ENCODE measurements at places on chromosomes 3 and 15. TPM values are rescaled to one million over a fixed set of nuclear protein-coding genes. Genes with fewer than 3 reads are reported as not detected.

DNA sequence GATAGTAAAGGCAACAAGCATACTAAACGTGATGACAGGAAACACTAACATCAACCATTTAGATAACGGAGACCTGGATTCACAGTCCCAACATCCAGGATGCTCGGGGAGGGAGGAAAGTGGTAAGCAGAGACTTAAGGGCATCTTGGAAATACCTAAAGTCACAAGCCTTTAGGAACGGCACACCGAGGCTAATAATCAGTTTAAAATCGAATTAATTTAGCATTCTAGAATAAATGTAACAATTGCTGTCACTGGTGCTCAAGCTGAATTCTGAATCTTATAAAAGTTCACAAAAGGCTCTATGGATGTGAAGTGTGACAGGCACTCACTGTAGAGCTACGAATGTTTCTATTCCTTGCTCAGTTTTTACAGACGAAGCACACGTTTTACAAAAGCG, 1.3 kb downstream of the CD47 start:
- no peak for DNase-seq

- no peak for DNase-seq
Observed at GRCh38 chr3:124636863-124637296, 93.4 kb upstream of the UMPS start.

GRCh38 chr15:61275901-61276300, 46.8 kb upstream of the RORA start:
- DNase-seq: no peak

- DNase-seq: no peak
Observed at GRCh38 chr15:33095641-33096040, 98.9 kb downstream of the FMN1 start.

GRCh38 chr3:130658678-130659077, 88.0 kb downstream of the PIK3R4 start:
- peak; percentile 6 for DNase-seq

DNA sequence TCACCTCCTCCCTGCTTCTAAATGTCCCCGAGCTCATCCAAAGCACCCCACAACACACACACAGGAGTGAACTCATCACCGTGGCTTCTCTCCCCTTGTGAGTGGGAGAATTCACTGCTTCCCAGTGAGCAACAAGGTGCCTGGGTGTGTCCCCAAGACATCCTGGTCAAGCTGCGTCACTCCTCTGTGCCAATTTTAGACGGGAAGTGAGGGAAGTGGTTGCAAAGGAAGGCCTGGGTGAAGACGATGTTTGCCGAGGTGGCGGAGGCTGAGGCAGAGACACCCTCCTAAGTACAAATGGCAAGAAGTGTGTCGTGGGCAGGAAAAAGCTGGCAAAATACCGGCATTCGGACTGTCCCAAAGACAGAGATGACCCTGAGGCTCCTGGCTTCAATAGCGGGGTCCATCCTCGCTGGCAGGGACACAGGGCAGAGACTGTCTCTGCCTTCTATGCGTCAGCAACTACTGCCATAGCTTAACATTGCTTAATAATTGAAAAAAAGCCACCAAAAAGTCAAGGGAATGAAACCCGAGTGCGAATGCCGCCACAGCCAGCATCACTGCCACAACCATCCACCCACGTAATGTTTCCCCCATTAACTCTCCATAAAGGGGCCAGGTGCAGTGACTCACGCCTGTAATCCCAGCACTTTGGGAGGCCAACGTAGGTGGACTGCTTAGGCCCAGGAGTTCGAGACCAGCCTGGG, 72.8 kb downstream of the VGLL4 start:
- DNase-seq: no peak

GRCh38 chr3:126908752-126909275, 74.1 kb upstream of the PLXNA1 start:
- no peak for DNase-seq

- DNase-seq: no peak
Observed at GRCh38 chr3:45952456-45952855, 9.2 kb downstream of the CXCR6 start.

DNA sequence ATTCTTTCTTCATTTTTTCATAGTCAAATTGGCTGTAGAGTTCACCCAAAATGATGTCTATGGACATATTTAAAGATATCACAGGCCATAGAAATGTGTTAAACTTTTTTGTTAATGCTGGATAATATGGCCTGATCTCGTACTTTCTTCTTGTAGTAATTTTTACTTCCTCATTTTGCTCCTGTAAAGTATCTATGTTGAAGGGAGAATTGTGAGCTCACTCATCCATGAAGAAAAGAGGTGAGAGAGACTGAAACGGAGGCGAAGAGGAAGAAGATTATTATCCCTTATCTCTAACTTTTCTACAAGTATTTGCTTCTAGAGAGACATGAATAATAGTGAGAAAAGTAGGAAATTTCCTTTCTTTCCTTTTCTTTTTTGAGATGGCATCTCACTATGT, 613.8 kb upstream of the TBL1XR1 start:
- no peak for DNase-seq

- no peak for DNase-seq
Observed at GRCh38 chr15:27464941-27465612, 494.1 kb downstream of the GABRG3 start.

DNA sequence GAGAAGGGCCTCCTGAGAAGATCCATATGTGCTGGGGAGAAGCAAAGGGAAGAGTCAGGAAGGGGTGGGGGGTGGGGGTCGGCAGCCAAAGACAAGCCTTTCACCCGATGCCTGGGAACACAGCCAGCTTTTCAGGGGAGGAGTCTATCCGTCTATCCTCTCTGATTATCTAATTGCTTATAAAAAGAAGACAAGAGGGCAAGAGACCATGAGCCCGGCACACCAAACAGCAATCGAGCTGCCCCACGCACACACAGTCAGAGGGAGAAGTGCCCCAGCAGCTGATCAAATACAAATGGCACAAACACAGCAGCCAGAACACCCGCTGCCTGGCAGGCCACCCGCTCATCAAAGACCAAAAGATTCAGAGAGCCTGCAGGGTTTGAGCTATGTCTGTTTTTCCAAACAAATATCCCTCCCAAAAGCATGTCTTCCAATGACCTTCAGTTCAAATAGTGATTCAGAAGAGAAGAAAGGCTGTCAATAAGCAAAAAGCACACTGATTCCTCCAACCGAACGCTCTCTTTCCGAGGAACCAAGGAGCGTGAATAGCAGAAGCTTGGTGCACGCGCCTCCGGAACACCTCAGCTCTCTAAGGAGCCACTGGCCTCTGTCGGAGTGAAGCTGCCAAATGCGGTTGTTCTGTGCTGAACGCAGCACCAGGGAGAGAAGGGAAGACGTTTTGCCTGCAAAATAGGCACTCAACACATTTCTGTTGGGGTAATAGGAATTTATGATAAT, 419.2 kb downstream of the OCA2 start:
- no peak for DNase-seq

DNA sequence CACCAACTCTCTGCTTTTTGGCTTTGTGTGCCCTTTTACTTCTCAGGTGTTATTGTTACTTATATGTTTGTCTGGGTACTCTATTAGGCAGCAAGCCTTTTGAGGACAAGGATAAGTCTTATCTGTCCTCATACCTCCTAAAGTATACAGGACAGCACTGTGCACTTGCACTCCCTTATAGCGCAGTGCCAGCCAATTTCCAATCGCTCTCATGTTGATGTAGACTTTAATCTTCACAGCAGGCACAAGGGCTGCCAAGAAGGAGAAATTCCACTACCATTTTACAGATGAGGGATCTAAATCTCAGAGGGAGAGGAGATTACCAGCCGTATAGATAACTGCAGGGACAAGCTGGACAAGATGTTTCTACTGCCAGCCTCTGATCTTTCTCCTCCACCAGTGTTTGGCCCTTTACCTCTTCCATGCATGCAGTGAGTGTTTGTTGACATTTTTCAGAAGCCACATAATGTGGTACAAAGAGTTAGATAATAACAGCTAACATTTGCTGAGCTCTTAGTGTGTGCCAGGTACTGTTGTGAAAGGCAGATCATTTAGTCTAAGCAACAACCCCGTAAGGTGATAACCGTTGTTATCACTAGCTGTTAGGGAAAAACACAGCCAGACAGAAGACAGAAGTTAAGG, 30.1 kb downstream of the SST start:
- no peak for DNase-seq

DNA sequence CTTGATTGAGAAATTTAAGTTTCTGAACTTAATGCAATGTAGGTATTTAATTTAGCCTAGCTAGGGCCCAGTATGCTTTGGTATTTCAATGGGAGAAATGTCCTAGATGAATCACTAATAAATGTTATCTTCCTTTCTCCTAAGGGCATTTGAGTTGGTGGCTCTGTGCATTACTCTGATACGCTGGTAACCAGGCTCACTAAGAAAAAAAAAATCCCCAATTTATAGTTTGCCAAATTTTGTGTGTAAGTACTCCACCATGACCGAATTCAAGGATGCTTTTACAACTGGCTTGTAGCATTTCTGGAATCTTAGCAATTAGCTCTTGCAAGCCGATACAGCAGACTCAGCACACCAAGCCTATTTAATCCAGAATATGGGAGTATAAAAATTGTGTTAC, 94.6 kb upstream of the LPP start:
- DNase-seq: no peak

GRCh38 chr3:40754994-40755393, 230.2 kb downstream of the ZNF621 start:
- DNase-seq: no peak

- DNase-seq: no peak
Observed at GRCh38 chr3:43867436-43868072, 176.8 kb downstream of the ABHD5 start.

GRCh38 chr15:66388043-66388363, 1.3 kb downstream of the MAP2K1 start:
- DNase-seq: no peak

DNA sequence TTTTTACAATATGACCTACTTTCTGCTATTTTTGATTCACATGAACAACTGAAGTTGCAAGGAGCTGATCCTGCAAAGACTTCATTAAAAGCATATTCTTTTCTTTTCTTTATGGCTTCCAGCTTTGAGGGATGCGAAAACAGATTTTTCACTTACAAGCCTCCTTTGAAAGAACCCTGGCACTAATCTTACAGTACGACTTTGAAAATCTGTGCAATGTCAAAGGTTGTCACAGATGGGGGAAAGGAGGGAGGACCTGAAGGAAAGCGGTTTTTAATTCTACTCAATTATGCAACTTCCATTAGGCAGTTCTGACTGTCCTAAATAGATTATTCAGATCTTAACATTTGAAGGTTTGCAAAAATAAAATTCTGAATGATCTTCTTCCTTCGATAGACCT, 130.5 kb downstream of the TNIK start:
- no peak for DNase-seq

Gene ROBO1
- 0.64 TPM for total RNA-seq

Gene PRR23C
- total RNA-seq: not detected

Gene XIRP1
- not detected for total RNA-seq

Gene LDHAL6B
- total RNA-seq: not detected

Gene ZPLD1
- not detected for total RNA-seq

Gene MNS1
- 0.13 TPM for total RNA-seq

Gene SEC22C
- 89.5 TPM for total RNA-seq

Gene SERINC4
- total RNA-seq: not detected

Gene IGSF11
- total RNA-seq: 0.13 TPM

Measured in dermis microvascular lymphatic vessel endothelial cell (primary cell).